Stimulated activated naive CD8-positive, alpha-beta T cell treated with anti-CD3 and anti-CD28 coated beads, Interleukin-15, amount 100 ng/mL, for 72 hours (primary cell): ENCODE measurements at places on chromosomes 4 and X.

DNA sequence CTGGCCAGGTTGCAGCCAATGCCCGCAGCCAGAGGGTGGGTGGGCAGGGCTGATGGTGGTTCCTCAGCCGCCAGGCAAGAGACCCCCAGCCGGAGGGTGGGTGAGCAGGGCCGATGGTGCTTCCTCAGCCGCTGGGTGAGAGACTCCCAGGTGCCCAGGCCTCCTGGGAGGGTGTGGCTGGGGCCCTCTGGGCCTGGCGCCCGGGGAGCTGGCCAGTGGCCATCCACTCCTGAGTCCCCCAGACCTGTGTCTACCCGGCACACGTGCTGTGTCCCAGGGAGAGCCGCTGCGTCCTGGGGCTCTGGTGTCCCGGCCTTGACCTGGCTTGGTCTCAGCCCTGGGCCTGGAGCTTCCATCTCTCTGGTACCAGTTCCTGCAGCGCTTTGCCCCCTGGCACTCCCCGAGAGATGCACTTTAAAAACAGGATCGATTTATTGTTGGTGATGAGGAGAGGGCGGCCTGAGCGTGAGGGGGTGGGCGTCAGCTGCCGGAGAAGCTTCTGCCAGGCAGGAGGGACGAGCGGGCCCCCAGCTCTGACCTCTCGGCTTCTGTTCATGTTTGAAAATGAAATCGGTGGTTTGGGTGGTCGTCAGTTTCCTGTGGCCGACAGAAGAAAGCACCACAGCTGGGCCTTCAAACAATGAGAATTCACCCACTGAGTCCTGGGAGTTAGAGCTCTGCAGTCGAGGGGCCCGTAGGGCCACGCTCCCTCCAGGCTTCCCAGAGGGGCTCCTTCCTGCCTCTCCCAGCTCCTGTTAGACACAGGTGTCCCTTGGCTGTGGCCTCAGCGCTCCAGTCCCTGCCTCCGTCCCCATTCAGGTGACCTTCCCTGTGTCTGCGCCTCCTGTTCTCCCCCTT is 6.5 kb downstream of the DOK7 start:
- no peak for DNase-seq

DNA sequence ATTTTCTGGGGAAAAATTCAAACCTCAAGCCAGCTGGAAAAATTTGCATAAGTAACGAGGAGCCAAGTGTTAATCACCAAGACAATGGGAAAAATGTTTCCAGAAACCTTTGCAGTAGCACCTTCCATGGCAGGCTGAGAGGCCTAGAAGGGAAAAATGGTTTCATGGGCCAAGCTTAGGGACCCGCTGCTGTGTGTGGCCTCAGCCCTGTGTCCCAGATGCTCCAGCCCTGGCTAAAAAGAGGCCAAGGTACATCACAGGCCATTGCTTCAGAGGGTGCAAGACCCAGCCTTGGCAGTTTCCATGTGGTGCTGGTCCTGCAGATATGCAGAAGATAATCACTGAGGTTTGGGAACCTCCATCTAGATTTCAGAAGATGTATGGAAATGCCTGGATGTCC is 98.3 kb upstream of the NWD2 start:
- DNase-seq, result no peak

GRCh38 chrX:17597836-17598439 is 139.4 kb upstream of the SCML1 start:
- DNase-seq, result no peak

DNA sequence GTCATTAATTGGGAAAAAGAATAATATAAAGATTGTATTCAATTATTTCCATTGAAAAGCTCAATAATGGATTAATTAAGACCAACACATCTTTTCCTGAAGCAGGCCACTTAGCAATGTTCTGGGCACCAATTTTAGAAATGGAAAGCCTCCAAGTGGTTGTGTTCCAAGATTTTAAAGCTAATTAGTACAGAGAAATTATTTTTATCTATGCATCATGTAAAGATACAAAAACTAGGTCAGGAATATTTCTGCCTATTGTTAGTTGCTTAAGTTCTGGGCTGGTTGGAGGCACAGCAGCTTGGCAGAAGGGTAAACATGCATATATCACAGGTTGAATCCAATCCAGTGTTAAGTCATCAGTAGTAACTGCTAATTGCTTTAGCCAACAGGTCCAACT is 101.9 kb downstream of the RASL11B start:
- DNase-seq, result no peak

DNA sequence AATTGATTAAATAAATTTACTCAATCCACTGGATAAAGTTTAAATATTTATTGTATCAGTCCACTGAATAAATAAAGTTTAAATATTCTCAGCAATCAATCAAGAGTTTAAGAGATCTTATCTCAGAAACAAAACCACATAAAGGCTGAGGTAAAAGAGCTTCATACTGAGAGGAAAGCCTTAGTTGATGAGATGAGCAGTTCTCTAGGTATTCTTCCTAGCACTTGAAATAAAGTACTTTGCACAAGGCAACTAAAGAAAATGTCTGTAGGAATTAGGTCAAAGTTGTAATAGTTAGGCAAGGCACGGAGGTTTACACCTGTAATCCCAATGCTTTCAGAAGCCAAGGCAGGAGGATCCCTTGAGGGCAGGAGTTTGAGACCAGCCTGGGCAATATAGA is 63.5 kb downstream of the UCHL1 start:
- no peak for DNase-seq

DNA sequence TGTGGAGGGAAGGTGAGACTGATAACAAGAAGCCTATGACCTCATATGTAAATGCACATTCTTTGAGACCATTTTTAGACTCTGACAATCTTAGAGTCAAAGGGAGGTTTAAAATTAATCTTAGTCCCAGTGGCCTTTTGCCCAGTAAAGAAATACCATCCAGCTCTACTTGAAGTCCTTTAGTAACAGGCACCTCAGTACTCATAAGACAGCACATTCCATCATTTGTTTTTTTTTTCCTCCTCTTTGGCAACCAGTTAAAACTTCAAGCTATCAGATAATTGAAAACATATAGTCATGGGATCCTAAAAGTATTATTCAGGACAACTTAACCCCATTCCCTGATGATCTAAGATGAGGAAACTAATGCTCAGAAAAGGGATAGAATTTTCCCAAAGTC is 4.6 kb downstream of the EDA2R start:
- DNase-seq, result no peak

- no peak for DNase-seq
These were observed 797.0 kb downstream of the PCDH19 start for GRCh38 chrX:99613041-99613440.

GRCh38 chr4:89765966-89766365 is 71.0 kb downstream of the SNCA start:
- DNase-seq, result no peak

GRCh38 chr4:156901871-156902270 is 69.7 kb downstream of the PDGFC start:
- no peak for DNase-seq

- DNase-seq, result no peak
These were observed 93.1 kb downstream of the SLC16A2 start for GRCh38 chrX:74514384-74514783.

DNA sequence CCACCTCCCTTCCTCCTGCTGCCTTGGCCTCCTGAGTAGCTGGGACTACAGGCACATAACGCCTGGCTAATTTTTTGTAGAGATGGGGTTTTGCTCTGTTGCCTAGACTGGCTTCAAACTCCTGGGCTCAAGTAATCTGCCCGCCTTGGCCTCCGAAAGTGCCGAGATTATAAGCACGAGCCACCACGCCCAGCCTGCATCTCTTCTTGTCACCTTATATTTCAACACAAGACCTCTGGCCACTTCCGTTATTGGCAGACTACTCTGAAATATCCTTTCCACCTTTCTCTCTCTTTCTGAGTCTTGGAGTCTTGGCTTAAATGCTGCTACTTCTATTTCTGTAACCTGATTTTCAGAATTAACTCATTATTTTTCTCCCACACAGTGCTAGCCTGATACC is 5.6 kb downstream of the KIAA0232 start:
- no peak for DNase-seq

DNA sequence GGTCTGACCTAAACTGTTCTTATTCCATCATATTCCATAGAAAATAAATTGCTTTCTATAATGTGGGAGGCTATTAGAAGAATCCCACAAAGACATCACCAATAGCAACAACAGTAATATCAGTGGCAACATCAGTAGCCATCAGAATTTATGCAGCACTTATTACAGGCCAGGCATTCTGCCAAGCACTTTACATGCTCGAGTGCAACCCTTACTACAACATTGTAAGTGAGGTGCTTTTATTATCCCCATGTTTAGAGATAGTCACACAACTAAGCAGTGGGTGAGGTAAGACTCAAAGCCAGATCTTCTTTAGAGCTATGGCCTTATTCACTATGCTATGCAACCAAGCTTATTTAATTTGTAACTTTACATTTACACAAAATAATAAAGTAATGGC is 317.1 kb upstream of the BMP3 start:
- DNase-seq, result no peak

GRCh38 chr4:114561590-114561989 is 37.0 kb upstream of the UGT8 start:
- no peak for DNase-seq

- no peak for DNase-seq
These were observed 46.4 kb upstream of the ABCG2 start for GRCh38 chr4:88204882-88205281.

GRCh38 chr4:183853548-183853940 is 51.6 kb upstream of the STOX2 start:
- DNase-seq, result no peak

DNA sequence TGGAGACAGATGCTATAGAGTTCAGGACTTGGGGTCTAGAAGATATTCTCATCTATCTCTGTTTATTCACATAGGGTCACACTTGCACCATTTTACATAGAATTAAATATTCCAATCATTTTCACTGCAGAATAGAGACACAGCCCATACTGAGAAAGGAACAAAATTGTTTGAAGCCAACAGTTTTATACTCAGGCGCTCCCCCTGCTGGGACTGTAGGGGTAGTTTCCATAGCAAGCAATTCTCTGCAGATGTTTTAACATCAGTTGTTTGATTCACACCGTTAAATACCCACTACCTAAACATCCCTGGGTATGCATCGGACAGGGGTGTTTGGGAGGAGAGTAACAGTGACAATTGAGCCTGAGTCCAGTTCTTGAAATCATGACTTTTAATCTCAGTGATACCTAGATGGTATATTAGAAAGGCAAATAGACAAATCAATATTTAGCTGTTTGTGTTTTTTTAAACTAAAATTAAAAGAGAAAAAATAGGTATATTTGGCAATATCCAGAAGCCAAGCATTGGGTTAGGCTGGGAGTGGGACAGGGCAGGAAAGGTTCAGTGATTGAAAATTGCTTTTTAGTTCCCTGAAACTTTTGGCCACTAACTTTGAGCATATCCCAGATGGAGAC is 33.8 kb downstream of the LONRF3 start:
- DNase-seq, result peak; percentile 12

DNA sequence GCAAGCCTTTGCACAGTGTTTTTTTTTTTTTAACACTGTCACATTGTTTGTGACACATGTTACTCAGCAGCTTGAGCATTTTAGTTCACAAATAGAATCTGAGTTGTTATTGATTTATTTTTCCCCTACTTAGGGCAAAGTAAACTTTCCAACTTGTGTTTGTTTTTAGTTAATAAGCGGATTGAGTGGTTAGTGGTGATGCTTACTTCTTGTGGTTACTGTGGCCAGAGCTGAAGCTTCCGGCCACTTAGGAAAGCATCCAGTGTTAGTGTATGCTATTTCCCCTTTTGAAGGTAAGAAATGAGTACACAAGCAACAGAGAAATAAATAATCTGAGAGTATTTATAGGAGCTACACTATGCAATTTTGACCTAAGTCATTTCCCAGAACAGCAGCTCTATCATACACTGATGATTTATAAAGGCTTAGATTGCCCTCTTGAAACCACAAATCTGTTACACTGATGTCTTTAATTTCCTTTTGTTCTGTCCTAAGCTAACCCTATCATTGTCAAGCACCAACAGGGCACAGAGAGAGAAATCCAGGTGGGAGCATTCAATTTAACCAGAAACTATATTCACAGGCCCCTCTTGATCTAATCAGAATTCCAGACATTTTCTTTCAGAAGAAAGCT is 2464.6 kb downstream of the PCDH7 start:
- no peak for DNase-seq

GRCh38 chrX:24243188-24243587 is 70.7 kb downstream of the SUPT20HL2 start:
- DNase-seq, result no peak

GRCh38 chr4:155434366-155434765 is 57.6 kb upstream of the MAP9 start:
- DNase-seq, result no peak

GRCh38 chr4:109389369-109390114 is 44.1 kb upstream of the SEC24B start:
- DNase-seq, result no peak

- DNase-seq, result no peak
These were observed 35.3 kb upstream of the ACSL1 start for GRCh38 chr4:184861047-184861446.

GRCh38 chrX:149858592-149858991 is 22.4 kb upstream of the MAGEA8 start:
- no peak for DNase-seq

GRCh38 chrX:45309096-45309495 is 108.4 kb upstream of the DIPK2B start:
- no peak for DNase-seq

- no peak for DNase-seq
These were observed 69.8 kb downstream of the ARHGEF38 start for GRCh38 chr4:105622269-105622668.

- DNase-seq, result no peak
These were observed 51.8 kb upstream of the ARX start for GRCh38 chrX:25067271-25068172.

DNA sequence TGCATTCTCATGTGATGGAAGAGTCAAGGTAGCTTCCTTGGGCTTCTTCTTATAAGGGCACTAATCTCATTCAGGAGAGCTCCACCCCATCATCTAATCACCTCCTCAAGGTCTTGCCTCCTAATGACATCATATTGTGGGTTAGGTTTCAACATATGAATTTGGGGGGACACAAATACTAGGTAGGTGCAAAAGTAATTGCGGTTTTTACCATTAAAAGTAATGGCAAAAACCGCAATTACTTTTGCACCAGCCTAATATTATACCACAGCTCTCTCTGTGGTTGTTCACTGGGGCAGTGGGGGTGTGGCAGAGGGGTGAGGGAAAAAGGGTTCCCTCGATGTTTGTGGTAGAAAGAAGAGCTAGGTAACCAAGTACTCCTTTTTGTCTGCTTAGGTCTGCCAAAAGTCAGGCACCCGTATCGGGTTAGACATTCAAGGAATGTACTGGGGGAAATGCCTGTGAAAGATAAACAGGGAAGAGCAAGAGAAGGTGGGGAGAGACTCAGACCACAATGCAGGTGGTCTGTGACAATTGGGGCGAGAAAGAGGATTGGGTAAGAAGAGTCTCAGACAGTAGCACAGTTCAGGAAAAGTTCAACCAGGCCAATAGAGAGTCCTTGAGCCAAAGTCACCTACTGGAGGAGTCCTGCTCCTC is 78.9 kb upstream of the MTM1 start:
- no peak for DNase-seq

DNA sequence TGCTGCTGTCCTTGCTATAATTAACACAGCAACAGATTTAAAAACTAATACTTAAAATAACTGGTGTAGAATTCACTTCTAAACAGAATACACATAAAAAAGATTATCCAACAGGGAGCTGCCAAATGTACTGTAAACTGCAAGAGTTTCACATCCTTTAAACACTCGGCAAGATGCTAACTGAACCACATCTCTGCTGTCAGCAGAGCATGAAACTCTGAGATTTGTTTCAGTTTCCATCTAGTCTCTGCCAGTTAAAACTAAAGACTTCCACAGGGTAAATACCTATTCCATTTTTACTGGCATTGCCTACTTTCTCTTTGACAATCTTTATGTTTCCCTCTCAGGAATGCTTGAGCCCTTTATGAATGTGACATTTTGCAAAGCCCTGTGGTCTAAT is 127.7 kb downstream of the SLC7A11 start:
- DNase-seq, result no peak

- no peak for DNase-seq
These were observed 47.8 kb downstream of the ACOX3 start for GRCh38 chr4:8392591-8393190.
